Fibroblast of the aortic adventitia (primary cell): ENCODE measurements at places on chromosomes 4 and X. TPM values are rescaled to one million over a fixed set of nuclear protein-coding genes. Genes with fewer than 3 reads are reported as not detected.
A peak's percentile ranks its signal among the peaks of the same experiment; 100 is the strongest.

TBX22 gene
- not detected in 2 replicates for total RNA-seq

- no peak for DNase-seq
Measured at GRCh38 chr4:123366144-123366748, 30.3 kb upstream of the SPRY1 start.

- DNase-seq: no peak
Measured at GRCh38 chr4:90515191-90515590, 388.0 kb downstream of the CCSER1 start.

- peak; percentile 14 for DNase-seq
Measured at GRCh38 chr4:158313566-158313965, 103.3 kb downstream of the TMEM144 start.

- no peak for DNase-seq
Measured at GRCh38 chr4:185702147-185702663, 109.8 kb downstream of the SORBS2 start.

NAA11 gene
- not detected in 2 replicates for total RNA-seq

- DNase-seq: no peak
Measured at GRCh38 chr4:186326391-186326790, 60.4 kb downstream of the F11 start.

- DNase-seq: no peak
Measured at GRCh38 chr4:8277356-8278008, 7.9 kb downstream of the HTRA3 start.

BLTP1 gene
- 117 and 132 TPM in 2 replicates for total RNA-seq

DNA sequence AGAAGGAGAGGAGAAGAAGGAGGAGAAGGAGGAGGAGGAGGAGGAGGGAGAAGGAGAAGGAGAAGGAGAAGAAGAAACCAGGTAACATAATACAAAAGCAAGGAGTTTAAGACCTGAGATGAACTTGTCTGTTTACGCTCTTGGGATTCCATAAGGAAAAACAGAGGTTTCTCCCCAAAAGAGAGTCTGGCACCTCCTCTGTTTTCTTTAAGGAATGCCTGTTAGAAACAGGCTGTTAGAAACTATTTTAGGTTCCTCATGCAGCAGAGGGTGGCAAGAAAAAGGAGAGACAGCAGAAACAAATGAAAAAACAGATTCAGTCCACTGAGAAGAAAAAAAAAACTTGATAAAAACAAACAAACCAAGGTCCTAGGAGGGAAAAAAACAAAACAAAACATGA is 10.3 kb upstream of the FHDC1 start:
- no peak for DNase-seq

GRCh38 chr4:72286185-72286584 is 254.4 kb downstream of the NPFFR2 start:
- peak; percentile 40 for DNase-seq

GRCh38 chr4:154741922-154742850 is 1.6 kb upstream of the LRAT start:
- DNase-seq: peak; percentile 18

NAP1L2 gene
- total RNA-seq: 0.18 and 0.49 TPM in 2 replicates

ANKRD17 gene
- total RNA-seq: 64.4 and 72.5 TPM in 2 replicates

CXCR3 gene
- total RNA-seq: not detected in 2 replicates

DNA sequence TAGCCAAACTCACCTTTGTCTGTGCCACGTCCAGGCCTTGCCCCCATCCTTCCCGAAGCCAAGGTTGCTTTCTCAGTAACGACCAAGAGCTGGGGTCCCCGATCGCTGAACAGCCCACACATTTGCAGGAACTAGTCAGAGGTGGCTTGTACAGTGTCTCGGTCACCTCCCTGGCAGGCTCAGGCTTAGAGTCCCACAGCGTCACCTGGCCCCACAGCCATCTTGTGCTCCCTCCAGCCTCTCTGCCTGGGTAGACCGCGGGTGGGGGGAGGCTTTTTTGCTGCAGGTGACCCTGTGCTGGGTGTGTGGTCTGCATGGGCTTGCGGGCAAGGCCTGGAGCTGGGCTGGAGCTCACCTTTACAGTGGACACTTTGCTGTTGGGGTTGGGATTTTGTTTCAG is 60.2 kb downstream of the PSAPL1 start:
- DNase-seq: no peak

TACR3 gene
- 0.09 TPM in 1 of 2 replicates, not detected in the other for total RNA-seq

DNA sequence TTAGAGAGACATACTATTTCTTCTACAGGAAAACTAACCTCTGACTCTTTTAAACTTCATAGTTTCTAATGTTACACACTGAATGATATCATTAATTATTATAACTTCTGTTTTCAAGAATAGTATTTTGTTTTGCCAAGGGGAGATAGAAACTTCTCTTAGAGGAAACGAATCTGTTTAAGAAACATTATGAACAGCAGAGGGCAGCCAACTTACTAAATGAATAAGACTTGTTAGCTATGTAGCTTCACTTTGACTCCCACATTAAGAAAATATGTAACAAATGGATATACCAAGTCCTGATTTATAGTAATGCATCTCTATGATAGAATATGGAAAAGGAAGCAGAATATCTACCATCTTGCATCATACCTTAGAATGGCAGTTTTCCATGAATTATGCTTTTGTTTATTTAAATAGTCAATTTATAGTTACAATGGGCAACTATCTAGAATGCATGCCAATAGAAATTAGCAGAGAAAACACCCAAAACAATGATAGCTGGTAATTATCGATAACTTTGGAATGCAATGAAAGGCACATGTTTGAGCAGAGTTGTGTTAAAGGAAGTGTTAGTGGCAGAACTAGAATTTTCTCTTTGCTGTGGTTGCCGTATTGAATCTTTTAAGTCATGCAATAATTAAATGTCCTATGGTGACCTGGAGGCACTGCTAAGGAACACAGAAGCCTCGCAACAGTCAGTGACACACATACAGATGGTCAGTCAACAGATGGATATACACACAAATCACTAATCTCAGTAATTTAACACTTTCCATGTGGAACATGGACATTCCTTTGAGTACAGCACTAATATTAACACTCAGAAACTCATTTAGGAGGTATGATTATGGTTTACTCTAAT is 105.7 kb upstream of the PDLIM3 start:
- peak; percentile 88 for DNase-seq

GRCh38 chr4:54367059-54367458 is 138.0 kb downstream of the PDGFRA start:
- DNase-seq: no peak

- DNase-seq: no peak
Measured at GRCh38 chr4:185082561-185082960, 60.5 kb upstream of the SLC25A4 start.
